ENCODE measurements at places on chromosomes 4 and X. TPM values are rescaled to one million over a fixed set of nuclear protein-coding genes. Genes with fewer than 3 reads are reported as not detected.

The ADAMTS3 gene
- total RNA-seq = 6.8 TPM

The FRAS1 gene
- 3.7 TPM for total RNA-seq

The CSN1S1 gene
- total RNA-seq = 0.56 TPM

The YIPF7 gene
- not detected for total RNA-seq

The CT45A5 gene
- 8.1 TPM for total RNA-seq

The INPP4B gene
- total RNA-seq = 23.2 TPM

The PABPC1L2B gene
- total RNA-seq = not detected

The REPS2 gene
- total RNA-seq = 13.2 TPM

GRCh38 chr4:8699479-8700145, 107.0 kb downstream of the CPZ start:
- DNase-seq = no peak

DNA sequence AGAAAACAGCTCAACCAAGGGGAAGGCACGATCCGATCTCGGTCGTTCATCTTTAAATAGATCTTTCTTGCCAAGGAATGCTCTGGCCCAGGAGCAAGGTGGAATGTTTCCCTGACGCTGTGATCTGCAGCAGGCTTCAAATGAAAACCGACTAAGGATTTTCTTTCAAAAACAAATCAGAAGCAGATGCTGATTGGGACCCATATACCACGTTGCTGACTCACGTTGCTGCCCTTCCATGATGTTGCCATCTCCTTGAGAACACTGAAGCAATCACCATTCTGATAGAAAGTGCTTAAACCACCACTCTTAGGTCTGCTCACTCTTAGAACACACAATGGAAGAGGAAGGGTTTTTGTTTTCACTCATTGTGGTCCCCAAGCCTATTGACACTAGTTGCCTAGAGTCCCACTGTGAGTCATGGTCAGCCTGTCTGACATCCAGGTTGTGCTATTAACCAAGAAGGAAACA, 26.1 kb downstream of the LAMTOR3 start:
- DNase-seq = no peak

- no peak for DNase-seq
These were observed 62.9 kb downstream of the NELFA start for GRCh38 chr4:1945912-1946311.

GRCh38 chr4:20395160-20395773, 143.6 kb downstream of the SLIT2 start:
- peak; percentile 64 for DNase-seq

DNA sequence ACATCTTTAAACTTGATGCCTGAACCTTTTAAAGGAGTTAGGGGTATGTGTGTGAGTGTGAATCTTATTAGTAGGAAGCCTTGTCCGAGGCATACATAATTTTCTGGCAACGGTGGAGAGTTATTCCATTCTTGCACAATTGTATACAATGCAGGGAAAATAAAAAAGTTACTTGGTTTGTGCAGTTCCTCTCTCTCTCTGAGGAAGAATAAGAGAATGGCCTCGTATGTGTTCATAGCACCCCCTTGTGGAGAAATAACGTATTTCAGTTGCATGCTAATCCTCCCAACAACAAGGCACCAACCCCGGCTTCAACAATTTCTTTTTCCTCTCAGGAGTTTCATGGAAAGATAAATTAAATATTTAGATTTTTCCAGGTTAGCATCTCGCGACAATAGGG, 33.7 kb upstream of the FGF13 start:
- peak; percentile 38 for DNase-seq

DNA sequence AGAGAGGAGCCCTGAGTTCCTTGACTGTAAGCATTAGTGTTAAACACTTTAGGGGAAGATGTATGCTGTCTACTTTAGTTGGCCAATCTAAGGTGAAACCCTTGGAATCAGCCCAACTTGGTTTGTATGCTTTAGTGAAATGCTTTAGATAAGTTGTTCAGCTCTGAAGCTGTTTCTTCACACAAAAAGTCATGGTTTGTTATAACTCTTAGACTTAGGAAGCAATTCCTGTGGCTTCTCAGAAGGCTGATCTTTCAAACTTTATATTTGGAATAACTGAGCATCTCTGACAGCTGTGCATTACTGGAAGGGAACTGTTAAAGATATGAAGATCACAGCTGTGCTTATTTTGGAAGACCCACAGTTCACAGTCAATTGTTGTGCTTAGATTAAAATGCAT, 714.1 kb downstream of the FAT4 start:
- DNase-seq = no peak

- no peak for DNase-seq
These were observed 109.3 kb downstream of the MGST2 start for GRCh38 chr4:139774759-139775487.

GRCh38 chr4:172628263-172628662, 540.3 kb upstream of the GALNT7 start:
- no peak for DNase-seq

DNA sequence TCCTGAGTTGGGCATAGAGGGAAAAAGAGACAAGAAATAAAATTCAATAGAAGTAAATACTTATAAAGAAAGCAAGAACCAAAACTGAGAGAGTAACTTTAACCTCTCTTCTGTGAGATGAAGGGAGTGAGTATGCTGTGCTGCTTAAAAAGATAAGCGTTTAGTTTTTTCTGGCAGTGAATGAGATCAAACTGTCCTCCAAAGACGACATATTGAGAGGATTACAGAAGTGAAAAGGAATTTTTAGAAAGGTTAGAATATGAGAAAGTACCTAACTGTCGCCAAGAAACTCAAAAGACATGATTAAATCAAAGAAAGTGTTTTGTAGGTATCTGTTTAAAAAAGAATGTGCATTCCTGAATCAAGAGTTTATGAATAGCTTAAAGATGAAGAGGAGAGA, 16.0 kb downstream of the GAB1 start:
- no peak for DNase-seq

DNA sequence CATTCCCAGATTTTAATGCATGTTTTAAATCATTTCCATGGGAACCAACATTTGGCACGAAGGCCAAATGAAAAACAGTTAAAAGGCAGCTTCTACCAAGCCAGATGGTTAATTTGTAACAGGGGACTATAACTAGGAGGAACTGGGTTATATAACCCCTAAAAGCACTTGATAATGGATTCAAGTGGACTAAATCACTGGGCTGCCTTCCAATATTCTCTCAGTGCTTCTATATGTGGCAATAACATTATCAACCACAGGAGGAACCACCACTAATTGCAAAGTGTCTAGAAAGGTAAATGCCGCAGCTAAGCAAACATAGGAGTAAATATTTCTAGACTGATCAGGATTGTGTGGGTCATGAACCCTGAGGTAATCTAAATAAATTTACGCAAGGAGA, 391.5 kb downstream of the UBE2NL start:
- no peak for DNase-seq

DNA sequence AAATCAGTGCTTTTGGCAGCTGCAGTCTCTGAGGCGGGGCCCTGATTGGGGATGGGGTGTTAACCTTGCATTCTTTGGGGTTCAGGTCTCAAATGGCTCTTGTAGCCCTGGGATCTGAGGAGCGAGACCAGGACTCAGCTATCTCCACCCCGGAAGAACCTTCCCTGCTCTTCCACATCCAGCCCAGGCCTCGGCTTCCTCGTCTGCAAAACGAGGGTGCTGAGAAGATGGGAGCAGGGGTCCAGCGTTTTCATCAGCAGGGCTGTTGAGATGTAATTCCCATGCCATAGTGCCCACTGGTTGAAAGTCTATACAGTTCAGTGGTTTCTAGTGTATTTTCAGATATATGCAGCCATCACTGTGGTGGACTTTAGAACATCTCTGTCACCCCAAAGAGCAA, 34.6 kb upstream of the WFS1 start:
- DNase-seq = no peak

DNA sequence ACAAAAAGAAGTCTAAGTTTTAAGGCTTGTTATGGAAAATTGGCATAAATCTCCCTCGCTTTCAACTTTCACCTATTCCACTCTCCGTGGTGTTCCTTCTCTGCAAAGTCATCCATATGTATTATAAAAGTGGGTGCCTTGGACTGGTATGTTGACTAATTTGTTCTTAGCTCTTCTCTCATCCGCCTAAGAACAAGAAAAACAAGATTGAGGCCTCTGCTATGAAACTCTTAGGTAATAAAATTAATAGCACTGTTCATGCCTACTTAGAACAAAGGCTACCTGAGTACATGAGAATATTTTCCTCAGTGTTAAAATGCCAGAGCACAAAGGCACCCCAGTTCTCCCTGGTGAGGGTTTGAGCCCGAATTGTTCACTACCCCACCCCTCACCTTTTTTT, 1.3 kb downstream of the CNGA1 start:
- no peak for DNase-seq

GRCh38 chr4:5398056-5398455, 310.3 kb downstream of the EVC2 start:
- no peak for DNase-seq

DNA sequence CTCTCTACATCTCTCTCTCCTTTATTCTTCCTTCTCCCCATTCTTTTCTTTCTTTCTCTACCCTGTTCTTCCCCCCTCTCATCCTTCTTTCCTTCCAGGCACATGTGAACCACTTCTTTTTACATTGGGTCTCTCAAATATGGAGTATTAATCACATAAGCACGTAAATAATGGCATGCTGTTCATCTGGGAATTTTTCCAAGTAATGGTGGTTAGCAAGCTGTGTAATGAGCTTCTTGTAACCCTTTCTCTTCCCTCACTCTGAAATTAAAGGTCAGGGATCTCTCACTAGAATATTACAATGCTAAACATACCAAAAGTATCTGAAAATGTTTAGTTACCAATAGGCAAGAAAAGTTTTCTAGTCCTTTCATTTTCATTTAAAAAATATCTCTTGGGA, 239.9 kb upstream of the TEX13A start:
- no peak for DNase-seq

DNA sequence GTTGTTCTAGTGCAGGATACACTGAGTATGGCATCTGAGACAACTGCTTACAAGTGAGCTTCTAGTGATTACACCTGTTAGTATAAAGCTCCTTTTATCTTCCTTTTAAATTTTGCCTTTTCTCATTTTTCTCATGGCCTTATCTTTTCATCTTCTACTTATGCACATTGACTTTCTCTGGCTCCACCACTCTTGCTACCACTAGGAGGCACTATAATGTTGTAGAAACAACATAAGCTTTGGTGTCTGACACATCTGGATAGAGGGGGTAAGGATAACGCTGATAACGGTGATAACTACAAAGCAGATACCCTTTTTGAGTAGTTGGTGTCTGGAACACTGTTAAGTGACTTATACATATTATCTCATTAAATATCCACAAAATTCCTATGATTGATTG, 187.4 kb upstream of the TEX13C start:
- DNase-seq = no peak

DNA sequence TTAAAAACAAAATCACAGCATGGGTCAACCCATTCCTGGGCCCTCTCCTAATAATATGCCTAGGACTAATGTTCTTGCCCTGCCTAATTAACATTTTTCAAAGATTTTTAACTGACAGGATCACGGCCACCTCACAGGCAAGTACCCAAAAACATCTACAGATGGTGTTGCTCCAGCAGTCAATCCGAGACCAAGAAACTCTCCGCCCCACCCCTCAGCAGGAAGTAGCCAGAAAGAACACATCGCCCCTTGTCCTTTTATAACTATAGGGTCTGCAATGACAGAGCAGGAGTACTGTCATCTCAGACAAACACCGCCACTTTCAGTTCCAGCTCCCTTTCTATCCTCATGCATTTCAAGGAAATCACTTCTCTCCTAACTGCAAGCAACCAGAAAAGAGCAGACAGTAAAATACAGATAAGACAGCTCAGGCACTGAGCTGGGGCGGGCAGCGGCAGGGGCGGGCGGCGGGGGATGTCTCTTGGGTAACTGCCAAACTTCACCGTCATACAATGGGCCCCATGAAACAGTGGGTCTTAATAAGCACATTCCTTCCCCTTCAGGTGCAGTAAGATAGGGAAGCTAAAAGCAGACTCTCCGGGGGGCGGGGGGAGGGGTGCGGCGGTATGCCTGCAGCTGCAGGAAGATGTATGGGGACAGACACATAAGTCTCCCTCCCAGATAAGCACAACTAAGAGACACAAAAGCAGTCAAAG, 67.4 kb downstream of the ZNF182 start:
- no peak for DNase-seq

DNA sequence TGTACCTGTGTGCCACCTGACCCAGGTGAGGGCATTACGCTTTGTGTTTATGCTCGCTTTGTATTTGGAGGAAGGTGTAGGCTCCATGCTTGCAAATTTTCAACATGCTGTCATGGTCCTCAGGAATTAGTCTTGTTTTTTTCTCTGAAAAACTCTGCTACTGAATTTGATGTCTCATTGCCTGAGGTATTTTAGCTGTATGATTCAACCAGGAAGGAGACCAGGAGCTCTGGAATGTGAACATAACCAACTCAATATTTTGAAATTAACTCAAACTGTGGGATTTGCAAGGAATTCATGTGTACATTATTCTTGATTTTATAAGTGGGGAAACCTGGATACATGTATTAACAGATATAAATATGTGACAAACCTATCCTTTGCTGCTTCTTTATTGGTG, 134.1 kb downstream of the SLC4A4 start:
- no peak for DNase-seq

DNA sequence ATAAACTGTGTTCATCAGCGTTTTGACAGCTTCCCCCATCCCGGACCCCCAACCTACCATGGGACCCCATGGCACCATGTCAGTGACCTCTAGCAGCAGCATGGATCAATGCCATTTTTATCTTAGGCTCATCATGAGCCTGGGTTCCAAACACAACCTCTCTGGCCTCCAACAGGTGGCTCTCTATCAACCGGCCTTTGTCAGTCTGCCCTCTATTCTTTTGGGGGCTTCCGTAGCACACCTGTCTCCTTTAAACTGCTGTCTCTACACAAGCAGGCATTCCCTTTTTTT, 721 bp upstream of the TMEM150C start:
- no peak for DNase-seq

DNA sequence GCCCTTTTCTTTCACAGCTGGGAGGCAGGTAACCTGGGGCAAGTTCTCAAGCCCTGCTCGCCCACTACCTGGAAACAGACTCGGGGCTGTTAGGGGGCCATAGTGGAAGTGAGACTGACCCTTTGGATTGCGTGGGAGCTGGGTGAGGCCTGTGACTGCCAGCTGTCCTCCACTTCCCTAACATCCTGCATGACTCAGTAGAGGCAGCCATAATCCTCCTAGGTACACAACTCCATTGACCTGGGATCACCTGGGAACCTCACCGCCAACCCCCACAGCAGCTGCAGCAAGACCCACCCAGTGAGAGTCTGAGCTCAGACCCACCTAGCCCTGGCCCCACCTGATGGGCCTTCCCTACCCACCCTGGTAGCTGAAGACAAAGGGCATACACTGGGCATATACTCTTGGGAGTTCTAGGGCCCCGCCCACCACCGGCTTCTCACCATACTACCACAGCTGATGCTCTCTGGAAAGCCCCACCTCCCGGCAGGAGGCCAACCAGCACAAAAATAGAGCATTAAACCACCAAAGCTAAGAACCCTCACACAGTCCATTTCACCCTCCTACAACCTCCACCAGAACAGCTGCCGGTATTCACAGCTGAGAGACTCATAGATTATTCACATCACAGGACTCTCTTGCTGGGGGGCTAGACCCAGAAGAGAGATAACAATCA, 61.1 kb upstream of the DCTD start:
- no peak for DNase-seq

GRCh38 chr4:31748382-31748781, 1028.2 kb downstream of the PCDH7 start:
- no peak for DNase-seq
